ENCODE measurements at places on chromosomes 1 and 21.

DNA sequence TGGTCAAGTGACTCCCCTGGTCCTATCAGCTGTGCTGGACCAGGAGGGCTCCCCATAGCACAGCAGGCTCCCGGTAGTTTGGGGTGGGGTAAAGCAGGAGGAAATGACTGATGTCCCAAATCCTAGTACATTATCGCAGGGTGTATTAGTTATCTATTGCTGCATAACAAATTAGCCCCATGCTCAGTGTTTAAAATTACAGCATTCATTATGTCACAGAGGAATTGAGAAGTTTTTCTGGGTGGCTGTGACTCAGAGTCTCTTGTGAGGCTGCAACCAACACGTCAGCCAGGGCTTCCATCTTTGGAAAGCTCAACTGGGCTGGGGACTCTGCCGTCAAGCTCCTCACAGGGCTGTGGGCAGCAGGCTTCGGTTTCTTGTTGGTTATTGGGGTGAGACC is 34.3 kb upstream of the LAPTM5 start:
- DNase-seq: no peak

GRCh38 chr1:31152181-31152795 is 86.8 kb upstream of the PUM1 start:
- no peak for DNase-seq

- DNase-seq: no peak
Measured at GRCh38 chr1:194366705-194367104, 1180.3 kb upstream of the B3GALT2 start.

DNA sequence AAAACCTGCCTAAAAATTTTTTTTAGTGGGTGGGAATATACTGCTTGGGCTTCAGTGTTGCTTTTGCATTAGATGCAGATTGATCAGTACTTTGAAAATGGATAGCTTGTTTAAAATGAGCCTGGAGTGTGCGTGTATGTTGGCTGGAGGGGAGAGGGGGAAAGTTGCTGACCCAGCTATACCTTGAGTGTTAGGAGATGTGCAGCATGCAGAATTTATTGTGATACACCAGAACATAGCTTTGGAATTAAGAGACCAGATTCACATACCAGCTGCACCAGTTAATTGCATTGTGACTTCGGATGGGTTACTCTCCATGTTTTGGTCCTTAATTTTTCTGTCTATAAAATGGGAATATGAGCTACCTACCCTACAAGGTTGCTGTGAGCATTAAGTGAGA is 60.4 kb downstream of the PRDM2 start:
- no peak for DNase-seq

GRCh38 chr1:237281481-237281880 is 239.5 kb downstream of the RYR2 start:
- DNase-seq: no peak

DNA sequence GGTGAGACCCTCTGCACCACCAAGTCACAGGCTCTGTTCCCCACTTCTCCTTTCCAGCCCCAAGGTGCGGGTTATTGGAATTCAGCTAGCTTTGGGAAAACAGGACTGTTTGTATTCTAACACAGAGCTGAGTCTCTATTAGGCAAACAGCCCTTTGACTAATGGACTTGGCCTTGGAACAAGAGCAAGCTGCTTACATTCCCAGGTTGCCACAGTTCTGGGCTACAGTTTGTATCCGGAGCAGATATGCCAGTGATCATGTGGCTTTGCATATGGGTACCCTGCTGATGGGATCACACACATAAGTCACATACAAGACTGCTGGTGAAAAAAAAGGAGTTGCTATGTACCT is 110.5 kb upstream of the COA6 start:
- DNase-seq: no peak

- DNase-seq: no peak
Measured at GRCh38 chr1:5909576-5910275, 82.5 kb downstream of the NPHP4 start.

GRCh38 chr1:97674517-97674916 is 246.3 kb downstream of the DPYD start:
- no peak for DNase-seq

DNA sequence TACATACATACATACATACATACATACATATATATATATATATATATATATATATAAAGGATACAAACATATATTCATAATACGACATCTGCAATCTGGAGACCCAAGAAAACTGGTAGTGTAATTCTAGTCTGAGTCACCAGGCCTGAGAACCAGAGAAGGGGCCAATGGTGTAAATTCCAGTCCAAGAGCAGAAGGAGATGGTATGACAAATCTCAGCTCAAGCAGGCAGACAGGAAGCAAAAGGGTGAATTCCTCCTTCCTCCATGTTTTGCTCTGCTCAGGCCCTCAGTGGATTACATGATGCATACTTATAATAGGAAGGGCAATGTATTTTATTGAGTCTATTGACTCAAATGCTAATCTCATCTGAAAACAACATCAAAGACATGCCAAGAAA is 1060.4 kb upstream of the TMPRSS15 start:
- DNase-seq: no peak

All from stimulated activated CD8-positive, alpha-beta memory T cell treated with anti-CD3 and anti-CD28 coated beads, Interleukin-15, amount 100 ng/mL, for 24 hours (primary cell).